ENCODE measurements at places on chromosomes 2 and 18.

DNA sequence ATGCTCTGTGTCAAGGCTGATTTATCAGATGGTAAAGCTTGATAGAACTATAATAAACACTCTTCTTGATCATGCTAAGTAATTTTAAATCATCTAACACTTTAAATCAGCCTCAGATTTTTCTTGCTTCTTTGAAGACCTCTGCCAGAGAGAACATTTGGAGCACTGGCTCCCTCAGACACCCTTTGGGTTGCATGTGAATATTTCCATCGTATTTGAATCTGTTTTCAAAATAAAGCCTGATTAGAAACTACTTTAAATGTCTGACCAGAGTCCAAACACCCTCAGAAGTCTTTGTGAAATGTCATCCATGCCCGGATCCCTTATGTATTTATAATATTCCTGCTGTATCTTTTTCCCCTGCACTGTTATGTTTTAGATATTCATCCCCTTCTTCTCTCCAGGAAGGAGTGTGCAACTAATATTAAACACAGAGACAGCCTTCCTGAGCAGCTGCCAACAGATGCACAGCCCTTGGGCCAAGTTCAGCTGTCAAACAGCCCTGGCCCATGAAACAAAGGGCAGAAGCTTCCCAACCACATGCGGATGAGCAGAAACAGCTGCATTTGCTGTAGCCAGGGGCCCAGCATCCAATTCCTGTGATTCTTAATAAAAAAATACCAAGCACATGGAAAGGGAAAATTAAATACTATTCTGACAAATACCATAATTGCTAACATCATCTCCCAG lies 46.5 kb downstream of the DPP10 start:
- DNase-seq = no peak

- DNase-seq = no peak
Observed at GRCh38 chr2:120396013-120396860, 50.3 kb downstream of the INHBB start.

GRCh38 chr18:8402237-8402636 lies 207.0 kb upstream of the RAB12 start:
- no peak for DNase-seq

DNA sequence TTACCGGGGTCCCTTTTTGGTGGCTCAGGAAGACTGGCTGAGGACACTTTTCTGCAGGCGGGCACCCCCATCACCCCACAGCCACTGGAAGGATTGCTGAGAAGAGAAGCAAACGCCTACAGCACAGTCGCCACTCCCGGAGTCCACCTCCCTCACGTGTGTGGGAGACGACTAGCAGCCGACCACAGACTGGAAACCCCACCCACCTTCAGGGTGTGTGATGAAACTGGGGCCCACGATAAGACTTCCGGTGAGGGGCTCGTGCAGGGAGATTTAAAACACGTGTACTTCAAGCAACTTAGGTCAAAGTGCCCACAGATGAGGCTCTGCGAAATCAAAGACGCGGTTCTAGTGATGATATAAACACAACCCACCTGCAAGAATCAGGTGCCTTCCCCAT lies 26.3 kb downstream of the MBP start:
- peak; percentile 91 for DNase-seq

- no peak for DNase-seq
Observed at GRCh38 chr2:114082731-114083433, 193.0 kb downstream of the ACTR3 start.

DNA sequence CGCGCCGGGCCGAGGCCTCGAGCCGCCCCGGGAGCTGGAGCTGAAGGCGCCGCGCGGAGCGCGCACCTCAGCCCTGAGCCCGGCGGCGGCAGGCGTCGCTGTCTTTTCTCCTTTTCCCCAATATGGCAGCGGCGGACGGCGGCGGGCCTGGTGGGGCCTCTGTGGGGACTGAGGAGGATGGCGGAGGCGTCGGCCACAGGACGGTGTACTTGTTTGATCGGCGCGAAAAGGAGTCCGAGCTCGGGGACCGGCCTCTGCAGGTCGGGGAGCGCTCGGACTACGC lies 369 bp downstream of the SMCHD1 start:
- no peak for DNase-seq

DNA sequence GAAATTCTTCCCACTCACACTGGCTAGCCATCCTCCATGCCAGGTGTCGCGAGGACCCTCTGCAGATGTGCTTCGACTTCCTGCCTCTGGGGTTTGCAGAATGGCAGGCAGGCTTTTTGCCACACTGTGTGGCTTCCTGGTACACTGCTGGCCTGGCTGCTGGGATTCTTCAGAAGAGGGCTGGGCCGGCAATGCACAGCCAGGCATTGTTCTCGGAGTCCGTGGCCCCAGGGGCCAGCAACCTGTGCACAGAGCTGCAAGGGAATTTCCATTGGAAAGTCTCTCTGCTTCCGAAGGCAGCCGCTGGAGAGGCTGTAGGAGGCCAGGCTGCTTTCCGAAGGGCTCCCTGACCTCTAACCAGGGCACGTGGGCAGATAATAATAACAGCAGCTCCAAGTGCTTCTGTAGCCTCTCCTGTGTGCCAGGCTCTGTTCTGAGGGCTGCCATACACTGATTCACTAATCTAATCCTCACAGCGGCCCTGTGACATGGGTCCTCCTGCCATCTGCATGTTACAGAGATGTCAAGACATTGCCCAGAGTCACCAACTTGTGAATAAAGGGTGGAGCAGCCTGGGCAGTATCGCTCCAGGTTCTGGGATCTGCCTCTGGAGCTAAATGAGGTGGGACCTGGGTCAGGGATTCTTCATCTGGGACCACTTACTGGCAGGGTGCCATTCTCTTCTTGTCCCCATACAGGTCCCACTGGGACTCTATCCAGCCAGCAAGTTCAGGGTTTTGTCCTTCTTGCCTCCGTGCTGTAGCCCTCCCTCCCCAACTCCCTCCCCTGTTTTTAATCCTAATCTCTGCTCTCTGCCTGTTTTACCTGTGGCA lies 5.0 kb downstream of the LDLRAD4 start:
- DNase-seq = peak; percentile 76

GRCh38 chr2:189870381-189871085 lies 86.3 kb downstream of the PMS1 start:
- DNase-seq = no peak

- no peak for DNase-seq
Observed at GRCh38 chr2:85697096-85697495, 2.9 kb downstream of the GNLY start.

Measured in Jurkat, Clone E6-1 (cell line).